Stimulated activated CD4-positive, alpha-beta T cell treated with anti-CD3 and anti-CD28 coated beads, Interleukin-1b, Interleukin-23, amount 100 ng/mL, for 4 hours (primary cell): ENCODE measurements at places on chromosomes 3 and 15.

DNA sequence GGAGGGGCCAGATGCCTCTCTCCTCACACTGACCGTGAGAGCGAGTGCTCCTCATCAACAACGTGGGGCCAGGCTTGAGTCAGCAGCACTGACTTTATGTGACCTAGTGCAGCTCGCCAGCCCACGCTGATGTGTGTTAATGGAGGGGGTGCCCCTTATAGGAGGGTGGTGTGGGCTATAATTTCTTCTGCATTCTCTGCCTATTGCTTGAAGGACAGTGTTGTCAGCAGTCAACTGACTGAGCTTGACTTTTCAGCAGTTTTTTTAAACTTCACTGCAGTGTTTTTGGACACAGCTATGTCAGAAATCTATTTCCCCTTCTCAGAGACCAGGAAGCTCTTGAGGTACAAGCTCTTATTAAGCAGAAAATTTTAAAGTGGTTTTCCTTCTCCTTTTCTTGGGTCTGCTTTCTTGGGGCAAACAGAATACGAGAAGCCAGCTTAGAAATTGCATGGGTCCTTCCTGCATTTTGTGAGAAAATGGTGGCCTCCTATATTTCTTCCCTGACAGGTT is 304.8 kb upstream of the CTDSPL start:
- DNase-seq: no peak

GRCh38 chr15:97479957-97480356 is 480.5 kb upstream of the ARRDC4 start:
- DNase-seq: no peak

- DNase-seq: peak; percentile 6
Observed at GRCh38 chr3:68972358-68972979, 40.1 kb upstream of the TAFA4 start.

GRCh38 chr3:58661836-58662420 is 4.6 kb downstream of the FAM3D start:
- no peak for DNase-seq

DNA sequence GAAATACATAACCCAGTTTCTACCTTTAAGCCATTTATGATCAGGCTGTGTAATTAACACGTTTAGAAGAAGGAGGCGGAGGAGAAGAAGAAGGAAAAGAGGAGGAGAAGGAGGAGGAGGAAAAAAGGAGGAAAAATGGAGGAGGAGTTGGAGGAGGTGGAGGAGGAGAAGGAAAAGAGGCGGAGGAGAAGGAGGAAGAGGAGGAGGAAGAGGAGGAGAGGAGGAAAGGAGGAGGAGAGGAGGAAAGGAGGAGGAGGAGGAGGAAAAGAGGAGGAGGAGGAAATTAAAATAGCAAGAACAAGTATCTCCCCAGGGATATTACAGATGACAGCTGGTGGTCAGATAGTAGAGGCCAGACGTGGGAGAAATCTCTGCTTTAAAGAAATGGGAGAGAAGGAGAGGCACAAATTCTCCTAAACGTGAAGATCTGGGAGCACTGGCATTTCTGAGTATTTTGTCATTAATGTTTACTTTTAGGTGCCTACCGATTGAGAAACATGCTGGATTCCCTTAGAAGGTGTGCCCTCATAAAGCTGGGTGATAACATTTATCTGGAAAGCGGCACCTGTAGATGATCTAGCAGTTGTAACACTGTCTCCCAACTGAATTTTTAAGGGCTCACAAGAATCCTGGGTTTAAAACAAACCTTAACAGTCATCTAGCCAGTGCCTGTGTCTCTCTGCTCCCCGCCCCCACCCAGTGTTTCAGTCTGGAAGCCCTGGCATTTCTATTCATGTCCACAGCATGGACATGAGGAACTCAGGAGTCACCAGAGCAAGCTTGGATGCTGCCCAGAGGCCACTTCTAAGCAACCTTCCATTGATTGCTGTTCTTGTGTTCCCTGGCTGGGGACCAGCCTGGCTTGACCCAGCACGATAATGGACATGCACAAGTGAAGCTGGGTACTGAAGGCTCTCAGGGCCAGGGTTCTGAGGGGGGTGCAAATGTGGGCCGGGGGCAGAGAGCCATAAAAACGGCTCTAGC is 75.2 kb downstream of the CHRNA7 start:
- no peak for DNase-seq
